ENCODE measurements at places on chromosomes 7 and 10.

GRCh38 chr10:96225119-96225518, 46.2 kb downstream of the BLNK start:
- no peak for DNase-seq

- DNase-seq, result no peak
Measured at GRCh38 chr7:88866265-88866863, 70.8 kb upstream of the TEX47 start.

GRCh38 chr7:108000875-108001763, 1.8 kb downstream of the LAMB1 start:
- DNase-seq, result no peak

- no peak for DNase-seq
Measured at GRCh38 chr7:143354965-143355364, 7.5 kb downstream of the FAM131B start.

- no peak for DNase-seq
Measured at GRCh38 chr7:64687249-64687648, 21.3 kb downstream of the ZNF107 start.

DNA sequence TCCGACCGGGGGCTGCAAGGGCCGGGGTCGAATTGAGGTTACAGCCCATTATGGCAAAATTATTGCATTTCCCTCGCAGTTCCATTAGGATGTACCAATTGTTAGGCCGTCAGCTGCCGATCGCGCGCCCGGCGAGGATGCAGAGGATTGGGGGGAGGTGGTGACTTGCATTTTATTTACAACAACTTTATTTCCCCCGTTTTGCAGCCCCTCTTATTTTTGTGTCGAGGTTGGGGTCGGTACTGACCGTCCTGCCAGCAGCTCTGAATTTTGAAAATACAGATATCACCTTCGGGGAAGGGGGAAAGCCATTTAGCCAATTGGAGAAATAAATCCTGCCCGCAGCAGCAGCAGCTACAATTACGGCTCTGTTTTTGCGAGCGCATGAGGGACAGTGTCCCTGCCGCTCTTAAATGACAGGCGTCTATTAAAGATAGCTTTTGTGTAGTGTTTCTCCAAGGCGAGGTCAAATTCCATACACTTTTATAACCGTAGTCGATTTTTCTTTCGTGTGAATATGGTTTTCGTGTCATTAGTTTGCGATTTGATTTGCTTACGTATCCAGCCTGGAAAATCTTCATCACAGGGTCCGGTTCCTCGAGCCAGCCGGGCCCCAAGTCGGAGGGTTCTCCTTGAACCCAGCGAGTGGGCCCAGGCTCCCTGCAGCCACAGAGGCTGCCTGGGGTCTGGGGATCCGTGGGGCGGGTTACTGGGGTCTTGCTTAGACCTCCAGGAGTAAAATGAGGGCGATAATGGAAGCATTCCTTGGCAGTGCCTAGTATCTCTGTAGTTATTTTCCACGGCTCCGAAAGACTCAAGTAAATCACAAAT, 684 bp upstream of the HOXA5 start:
- no peak for DNase-seq

GRCh38 chr7:55484241-55484640, 88.1 kb downstream of the VOPP1 start:
- DNase-seq, result peak; percentile 40

DNA sequence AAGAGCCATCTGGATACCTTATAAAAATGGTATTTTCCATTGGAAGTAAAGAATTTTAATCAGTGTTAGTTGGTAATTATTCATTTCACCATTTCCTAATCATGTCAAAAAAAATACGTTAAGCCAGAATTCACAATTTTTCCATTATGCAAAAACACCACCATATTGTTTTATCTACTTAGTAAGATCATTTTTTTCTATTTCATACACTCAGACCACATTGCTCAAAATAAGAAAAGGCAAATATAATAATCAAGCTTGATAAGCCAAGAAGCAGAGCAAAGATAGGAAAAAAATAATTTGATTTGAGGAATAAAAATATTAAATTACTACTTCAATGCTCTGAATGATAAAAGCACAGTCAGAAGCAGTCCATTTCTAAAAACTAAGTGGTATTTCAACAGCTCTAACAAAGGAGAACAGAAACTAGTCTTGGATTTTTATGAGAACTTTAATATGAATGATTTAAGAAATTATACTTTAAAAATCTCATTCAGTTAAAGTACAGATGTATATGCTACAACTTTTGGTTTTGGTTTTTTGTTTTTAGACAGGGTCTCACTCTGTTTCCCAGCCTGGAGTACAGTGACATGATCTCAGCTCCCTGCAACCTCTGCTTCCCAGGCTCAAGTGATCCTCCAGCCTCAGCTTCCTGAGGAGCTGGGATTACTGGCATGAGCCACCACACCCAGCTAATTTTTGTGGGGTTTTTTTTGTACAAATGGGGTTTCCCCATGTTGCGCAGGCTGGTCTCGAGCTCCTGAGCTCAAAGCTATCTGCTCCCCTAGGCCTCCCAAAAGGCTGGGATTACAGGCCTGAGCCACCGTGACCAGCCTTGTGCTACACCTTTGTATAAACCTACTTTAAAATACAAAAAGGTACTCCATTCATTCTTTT, 46.6 kb downstream of the LRRN3 start:
- peak; percentile 10 for DNase-seq

GRCh38 chr10:129105266-129105665, 361.8 kb upstream of the MGMT start:
- DNase-seq, result no peak

DNA sequence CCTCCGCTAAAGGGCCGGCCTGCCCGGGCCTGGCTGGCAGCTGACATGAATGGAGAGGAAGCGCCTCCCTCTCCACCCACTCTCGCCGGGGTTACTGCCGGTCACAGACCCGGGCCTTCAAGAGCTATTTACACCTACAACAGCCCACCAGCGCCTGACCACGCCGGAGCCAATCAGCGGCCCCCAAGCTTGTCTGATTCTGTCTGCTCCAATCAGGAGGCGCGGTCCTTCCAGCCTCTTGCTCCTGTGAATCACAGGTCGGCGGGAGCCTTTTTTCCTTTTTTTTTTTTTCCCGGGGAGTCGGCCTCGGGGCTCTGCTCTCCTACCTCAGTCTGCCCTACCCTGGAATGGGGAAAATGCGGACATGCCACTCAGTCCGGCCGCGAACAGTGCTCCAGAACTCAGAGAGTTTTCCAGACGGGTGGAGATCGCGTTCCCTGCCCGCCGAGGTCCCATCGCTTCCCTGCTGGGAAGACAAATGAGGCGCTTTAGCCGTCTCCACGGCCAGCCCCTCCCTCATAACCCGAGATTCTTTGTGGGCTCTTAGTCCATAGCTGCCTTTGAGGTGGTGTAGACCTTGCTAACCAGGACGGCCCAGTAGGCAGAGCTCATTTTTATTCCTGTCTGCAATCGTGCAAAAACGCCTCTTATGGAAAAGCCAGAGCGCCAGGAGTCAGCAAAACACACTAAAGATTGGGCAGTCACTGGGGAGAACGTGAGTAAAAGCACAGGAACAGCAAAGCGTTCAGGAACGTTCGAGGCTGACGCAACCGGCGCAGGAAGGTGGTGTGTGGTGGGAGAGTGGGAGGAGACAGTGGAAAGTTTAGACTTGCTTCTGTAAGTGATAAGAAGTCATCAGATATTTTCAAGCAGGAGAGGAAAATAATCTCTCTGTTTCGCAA, 26.5 kb downstream of the SCD start:
- DNase-seq, result peak; percentile 83

- DNase-seq, result no peak
Measured at GRCh38 chr10:23157691-23158369, 34.3 kb upstream of the PTF1A start.

GRCh38 chr10:114427124-114427852, 23.0 kb upstream of the AFAP1L2 start:
- no peak for DNase-seq

GRCh38 chr7:24949884-24950283, 30.1 kb downstream of the OSBPL3 start:
- no peak for DNase-seq

- no peak for DNase-seq
Measured at GRCh38 chr10:49111320-49111698, 4.0 kb downstream of the VSTM4 start.

DNA sequence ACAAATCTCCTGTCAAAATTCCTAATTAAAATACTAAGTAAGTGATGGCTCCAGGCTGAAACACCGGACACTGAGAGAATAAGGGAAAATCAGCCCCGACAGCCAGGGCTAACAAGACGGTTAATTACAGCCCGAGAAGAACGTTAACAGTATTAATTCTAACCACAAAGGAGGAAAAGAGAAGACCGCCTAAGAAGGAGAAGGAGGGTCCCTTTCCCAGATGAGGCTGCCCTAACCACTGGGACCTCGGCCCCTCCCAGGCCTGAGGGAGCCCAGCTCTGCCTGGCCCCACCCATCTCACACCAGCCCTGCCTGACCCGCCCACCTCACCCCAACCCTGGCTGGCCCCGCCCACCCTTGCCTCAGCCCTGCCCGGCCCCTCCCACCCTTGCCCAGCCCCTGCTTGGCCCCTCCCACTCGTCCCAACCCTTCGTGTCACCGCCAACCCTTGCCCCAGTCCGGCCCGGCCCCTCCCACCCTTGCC, 51.3 kb downstream of the PWWP2B start:
- peak; percentile 50 for DNase-seq

DNA sequence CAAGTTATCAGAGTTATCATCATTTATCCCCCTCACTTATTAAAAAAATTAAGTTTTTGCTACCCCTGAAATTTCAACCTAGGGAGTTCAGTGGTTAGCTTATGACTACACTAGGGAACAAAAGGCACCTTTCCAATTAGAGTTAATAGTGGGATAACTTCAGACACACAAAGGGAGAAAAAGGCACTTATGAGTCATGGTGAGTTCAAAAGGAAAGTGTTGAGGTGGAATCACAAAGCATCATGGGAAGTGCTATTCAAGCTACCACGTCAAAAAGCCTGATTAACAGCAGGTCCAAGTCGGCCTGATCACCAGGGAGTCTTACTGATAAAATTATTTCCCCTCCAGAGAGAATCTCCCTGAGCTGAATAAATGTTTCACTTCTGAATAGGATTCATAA, 165.7 kb downstream of the C7orf25 start:
- DNase-seq, result no peak

- DNase-seq, result no peak
Measured at GRCh38 chr10:109972372-109973001, 35.3 kb upstream of the ADD3 start.

DNA sequence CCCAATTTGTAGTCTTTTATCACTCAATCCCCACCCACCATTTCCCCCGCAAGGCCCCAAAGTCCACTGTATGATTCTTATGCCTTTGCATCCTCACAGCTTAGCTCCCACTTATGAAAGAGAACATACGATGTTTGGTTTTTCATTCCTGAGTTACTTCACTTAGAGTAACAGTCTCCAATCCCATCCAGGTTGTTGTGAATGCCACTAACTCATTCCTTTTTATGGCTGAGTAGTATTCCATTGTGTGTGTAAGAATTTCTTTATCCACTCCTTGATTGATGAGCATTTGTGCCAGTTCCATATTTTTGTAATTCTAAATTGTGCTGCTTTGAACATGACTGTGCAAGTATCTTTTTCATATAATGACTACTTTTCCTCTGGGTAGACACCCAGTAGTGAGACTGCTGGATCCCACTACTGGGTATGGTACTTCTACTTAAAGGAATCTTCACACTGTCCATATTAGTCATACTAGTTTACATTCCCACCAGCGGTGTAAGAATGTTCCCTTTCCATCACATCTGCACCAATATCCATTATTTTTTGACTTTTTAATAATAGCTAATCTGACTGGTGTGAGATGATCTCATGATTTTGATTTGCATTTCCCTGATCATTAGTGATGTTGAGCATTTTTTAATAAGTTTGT, 152.6 kb downstream of the JMJD1C start:
- no peak for DNase-seq

- no peak for DNase-seq
Measured at GRCh38 chr10:35607475-35608327, 2.6 kb downstream of the GJD4 start.

DNA sequence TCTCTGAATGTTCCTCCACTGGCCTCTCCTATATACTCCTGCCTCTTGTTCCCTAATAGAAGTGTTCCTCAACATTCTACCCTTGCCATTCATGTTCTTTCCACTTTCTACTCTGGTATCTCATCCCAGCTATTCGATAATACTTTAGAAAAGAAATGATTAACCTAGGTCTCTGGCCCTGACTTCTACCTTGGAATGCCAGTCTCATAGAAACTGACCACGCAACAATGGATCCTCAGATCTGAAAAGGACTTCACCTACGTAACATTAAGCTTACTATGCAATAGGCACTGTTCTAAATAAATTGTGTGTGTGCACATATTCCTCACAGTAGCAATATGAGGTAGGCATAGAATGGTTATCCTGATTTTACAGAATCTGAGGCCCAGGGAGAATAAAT, 234.5 kb downstream of the DNAJC1 start:
- no peak for DNase-seq

DNA sequence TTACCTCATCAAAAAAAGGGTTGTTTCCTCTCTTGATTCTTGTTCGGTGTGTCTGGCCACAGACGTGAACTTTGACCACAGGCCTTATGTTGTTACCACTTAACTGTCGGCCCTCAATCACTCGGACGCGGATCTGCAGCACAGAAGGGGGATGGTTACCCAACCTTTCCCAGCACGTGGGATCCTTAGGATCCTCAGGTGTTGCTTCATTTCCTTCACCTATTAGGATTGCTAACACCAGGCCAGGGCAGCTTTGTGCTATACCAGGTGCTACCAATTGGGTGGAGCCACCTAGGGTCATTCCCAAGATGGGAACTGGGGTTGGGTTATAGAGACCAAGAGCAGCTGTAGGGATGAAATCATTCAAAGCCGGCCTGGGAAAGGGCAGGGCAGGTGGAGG, 73.4 kb downstream of the MYOF start:
- DNase-seq, result no peak

DNA sequence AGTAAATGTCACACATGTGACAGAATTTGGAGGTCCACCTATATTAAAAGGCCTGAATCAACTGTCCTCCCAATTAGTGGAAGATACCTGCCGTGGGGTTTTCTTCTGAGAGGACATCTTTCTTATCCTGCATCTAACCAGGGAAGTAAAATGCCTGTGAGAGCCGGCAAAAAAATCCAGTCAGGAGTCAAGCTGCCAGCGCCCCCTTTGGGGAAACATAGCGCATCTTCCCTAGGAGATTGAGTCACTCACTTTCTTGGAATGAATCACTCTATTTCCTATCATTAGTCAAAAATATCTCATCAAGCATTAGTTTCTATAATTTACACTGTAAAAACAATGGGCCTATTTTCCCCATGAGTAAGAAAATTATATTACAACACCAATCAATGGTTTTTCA, 66.4 kb upstream of the ANK3 start:
- DNase-seq, result no peak

DNA sequence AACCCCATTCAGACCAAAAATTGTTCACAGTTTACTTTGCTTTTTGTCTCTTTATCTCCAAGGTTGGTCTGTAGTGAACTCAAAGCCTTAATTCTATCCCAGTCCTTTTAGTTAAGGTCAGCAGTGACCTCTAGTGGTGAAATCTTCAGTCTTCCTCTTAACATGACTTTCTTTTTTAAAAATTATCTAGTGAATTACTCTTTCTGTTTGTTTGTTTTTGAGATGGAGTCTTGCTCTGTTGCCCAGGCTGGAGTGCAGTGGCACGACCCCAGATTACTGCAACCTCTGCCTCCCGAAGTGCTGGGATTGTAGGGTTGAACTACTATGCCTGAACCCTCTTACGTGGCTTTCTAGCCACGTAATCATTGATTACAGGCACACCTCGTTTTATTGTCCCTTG, 25.0 kb downstream of the ZNF487 start:
- no peak for DNase-seq

- DNase-seq, result no peak
Measured at GRCh38 chr7:95798401-95798930, 26.1 kb downstream of the DYNC1I1 start.

Data from stimulated activated CD4-positive, alpha-beta T cell treated with anti-CD3 and anti-CD28 coated beads, Interleukin-4, amount 100 ng/mL, for 1 hour (primary cell).